ENCODE measurements at places on chromosomes 6 and 20. TPM values are rescaled to one million over a fixed set of nuclear protein-coding genes. Genes with fewer than 3 reads are reported as not detected.
A peak's percentile ranks its signal among the peaks of the same experiment; 100 is the strongest.

BMP2 gene
- total RNA-seq: 8.6 TPM

TAGAP gene
- total RNA-seq: 1.5 TPM

DEFB125 gene
- total RNA-seq: not detected

CST4 gene
- not detected for total RNA-seq

ALDH5A1 gene
- total RNA-seq: 2.5 TPM

DNA sequence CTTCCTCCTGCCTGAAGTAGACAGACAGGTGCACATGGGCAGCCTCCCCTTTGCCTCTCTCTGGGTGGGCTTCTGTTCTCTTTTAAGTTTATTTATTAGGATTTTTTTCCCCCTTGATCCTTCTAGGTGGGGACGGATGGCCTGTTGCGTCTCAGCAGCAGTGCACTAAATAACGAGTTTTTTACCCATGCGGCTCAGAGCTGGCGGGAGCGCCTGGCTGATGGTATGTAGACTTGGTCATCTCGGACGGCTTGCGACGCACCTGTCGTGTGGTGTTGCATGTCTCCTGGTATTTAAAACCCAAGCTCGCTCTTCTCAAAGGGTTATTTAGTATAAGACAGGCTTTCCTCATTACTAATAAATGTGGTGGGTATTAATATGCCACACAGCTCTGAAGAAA lies 73.3 kb downstream of the ASXL1 start:
- no peak for DNase-seq

DNA sequence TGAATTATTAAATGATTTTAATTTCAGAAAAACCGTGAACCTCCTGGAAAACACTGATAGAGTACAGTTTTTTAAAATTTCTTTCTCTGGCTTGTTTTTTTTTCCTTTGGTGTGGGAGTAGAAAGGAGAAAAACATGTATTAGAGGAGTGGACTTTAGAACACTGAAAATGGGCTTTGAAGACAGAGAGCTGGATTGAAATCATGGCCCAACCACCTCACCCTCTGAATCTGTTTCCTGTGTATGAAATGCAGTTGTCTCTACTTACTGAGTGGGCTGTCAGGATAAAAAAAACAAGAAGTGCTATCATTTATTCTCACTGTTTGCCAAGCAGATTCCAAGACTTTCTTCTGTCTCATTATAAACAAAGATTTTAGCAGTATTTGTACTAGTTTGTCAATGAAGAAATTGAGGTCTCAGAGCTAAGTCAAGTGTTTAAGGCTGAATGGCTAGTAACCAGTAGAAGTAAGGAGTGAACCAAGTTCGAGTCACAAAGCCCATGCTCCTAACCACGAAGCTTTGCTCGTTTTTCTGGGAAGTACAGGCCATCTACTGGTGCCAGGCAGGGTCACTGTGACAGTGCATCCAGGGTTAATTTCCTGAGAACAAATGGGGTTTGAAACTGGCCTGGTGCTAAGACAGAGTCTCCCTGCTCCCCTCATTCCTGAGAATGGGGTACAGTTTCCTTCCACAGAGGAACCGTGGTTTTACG lies 256.4 kb downstream of the TMEM242 start:
- no peak for DNase-seq

DNA sequence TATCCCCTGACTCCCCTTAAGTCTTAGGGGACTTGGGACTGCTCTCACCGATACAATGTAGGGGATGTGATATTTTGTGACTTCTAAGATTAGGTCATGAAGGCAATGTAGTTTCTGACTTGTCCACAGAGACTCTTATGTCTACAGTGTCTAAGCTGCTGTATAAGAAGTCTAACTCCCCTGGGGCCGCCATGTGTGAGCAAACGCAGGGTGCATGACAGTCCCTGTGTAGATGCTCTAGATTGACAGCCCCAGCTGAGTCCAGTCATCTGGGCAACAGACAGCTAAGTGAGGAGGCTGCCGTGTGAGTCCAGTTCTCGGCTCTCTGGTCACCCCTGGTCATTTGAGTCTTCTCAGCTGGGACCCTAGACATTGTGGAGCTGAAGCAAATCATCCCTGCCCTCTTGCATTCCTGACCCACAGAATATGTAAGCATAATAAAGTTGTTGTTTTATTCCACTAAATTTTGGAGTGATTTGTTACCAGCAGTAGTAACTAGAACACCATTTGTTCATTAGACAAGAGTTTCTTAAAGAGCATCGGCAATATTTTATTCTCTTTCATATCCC lies 743.3 kb upstream of the CHD6 start:
- DNase-seq: no peak

GRCh38 chr6:166623318-166623717 lies 3.7 kb downstream of the RPS6KA2 start:
- DNase-seq: no peak

DNA sequence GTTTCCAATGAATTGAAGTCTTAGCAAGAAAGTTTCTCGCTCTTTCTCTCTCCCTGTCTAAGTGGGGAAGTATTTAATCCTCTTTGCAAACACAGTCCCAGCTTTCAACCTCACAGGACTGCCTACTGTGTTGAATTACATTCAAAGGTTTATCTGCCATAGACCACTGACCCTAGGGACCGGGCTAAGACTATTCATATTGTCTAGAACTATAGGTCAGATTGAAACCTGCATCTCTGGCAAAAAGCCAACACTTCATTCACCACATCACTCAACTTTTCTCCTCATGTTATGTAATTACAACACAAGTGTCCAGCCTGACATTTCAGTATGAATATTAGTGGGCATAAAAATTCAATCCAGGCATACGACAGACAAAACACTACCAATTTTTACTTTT lies 314.7 kb upstream of the RSPO3 start:
- DNase-seq: no peak

DNA sequence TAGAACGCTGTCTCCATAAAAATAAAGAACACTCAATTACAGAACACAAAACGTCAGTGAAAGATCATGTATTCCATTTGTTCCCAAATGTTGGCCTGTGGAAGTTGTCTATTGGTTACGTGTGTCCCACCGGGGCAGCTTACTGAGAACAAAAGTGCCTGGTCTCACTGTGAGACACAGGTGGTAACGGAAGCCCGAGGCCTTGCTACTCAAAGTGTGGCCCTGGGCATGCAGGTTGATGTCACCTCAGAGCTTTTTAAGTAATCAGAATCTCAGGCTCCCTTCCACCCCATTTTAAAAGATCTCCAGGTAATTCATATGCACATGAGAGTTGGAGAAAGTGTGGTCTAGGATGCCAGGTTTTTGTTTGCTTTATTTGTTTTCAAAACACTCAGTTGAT lies 422.5 kb upstream of the OPRM1 start:
- DNase-seq: no peak

- DNase-seq: no peak
Measured at GRCh38 chr6:97240222-97240621, 42.8 kb downstream of the MMS22L start.

DNA sequence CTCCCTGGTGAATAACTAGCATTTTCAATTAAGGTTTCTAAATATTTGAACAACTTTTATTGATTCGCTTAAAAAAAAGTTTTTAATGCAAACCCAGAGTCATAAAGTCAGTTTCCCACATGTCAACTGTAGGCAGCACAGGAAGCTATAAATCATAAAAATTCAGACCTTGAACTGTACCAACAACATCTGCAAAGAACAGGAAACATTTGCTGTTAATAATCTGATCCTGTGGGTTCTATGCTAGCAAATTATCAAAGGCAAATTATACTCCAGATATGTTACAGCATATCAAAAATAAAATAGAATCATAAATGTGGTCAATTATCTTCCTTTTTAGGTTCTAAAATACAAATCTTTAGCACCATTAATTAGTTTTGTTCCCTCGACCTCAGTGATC lies 16.6 kb upstream of the MAP7 start:
- no peak for DNase-seq

DNA sequence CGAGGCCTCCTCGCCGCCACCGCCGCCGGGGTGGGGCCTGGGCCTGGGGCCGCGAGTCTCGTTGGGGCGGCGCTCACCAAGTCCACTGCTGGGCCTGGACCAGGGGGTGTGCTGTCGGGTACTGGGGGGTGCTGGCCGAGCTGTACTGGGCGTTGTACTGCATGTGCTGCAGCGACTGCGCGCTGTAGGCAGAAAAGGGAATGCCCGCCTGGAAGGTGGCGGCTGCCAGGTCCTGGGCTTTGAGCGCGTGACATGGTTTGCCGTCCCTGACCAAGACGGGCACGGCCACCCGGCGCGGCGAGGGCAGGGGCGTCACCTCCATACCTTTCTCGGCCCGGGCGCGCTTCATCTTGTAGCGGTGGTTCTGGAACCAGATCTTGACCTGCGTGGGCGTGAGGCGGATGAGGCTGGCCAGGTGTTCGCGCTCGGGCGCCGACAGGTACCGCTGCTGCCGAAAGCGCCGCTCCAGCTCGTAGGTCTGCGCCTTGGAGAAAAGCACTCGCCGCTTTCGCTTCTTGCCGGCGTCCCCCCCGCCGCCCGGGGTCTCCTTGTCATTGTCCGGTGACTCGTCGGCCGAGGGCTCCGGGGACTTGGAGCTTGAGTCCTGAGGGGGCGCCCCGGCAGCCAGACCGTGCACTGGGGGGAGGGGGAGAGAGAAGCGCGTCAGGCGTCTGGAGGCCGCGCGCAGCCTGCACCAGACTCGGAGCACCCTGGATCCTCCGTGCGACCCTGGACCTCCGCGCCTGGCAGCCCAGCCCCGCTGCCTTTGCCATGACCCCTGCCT lies 1.8 kb downstream of the NKX2-2 start:
- no peak for DNase-seq

GRCh38 chr6:169832247-169832948 lies 81.0 kb downstream of the ERMARD start:
- peak; percentile 57 for DNase-seq

- no peak for DNase-seq
Measured at GRCh38 chr20:33850159-33850558, 39.0 kb downstream of the CHMP4B start.

- DNase-seq: no peak
Measured at GRCh38 chr6:36245572-36246061, 24.2 kb upstream of the PNPLA1 start.

DNA sequence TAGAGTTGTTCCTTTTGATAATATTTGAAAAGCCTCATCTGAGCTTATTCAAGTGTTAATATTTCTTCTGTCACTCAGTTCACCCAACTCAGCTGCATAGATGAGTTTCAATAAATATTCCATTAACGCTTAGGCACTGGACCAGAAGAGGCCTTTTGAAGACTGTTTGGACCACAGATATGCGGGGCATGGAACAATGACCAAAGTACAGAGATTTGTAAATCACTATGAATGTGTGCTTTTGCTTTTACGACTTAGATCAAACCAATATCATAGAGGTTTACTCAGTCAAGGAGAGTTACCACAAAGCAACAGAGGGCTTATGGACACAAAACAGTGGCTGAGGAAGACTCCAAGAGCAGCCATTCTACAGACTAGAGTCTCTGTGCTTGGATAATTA lies 99.9 kb downstream of the RTN4IP1 start:
- no peak for DNase-seq

DNA sequence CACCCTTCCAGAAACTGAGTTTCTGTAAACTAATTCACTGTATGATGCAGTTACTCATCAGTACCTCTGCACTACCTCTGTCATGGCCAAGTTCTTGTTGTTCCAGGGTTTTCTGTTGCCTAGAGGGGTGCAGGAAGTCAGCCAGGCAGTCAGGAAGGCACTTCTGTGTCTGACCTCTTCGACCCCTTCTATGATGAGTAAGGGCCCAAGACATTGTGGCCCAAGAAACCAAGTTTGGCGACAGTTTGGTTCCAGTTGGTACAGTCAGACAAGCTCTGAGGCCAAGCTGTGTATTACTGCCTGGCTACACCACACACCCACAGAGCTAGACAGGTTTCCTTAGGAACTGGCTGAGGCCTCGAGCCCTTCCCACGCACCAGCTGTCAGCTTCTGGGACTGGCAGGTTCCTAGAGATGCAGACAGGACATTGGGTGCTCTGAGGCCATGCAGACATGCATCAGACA lies 41.2 kb downstream of the TRAF3IP2 start:
- DNase-seq: no peak

- DNase-seq: no peak
Measured at GRCh38 chr20:13402171-13402760, 181.2 kb downstream of the ISM1 start.

GRCh38 chr20:59434960-59435359 lies 134.5 kb downstream of the EDN3 start:
- DNase-seq: no peak

GRCh38 chr6:63319939-63320338 lies at the start of gene LGSN:
TSS of gene LGSN (minus strand) at chr6:63319983. CDS start at chr6:63319943, 40 bp downstream.
- no peak for DNase-seq

DNA sequence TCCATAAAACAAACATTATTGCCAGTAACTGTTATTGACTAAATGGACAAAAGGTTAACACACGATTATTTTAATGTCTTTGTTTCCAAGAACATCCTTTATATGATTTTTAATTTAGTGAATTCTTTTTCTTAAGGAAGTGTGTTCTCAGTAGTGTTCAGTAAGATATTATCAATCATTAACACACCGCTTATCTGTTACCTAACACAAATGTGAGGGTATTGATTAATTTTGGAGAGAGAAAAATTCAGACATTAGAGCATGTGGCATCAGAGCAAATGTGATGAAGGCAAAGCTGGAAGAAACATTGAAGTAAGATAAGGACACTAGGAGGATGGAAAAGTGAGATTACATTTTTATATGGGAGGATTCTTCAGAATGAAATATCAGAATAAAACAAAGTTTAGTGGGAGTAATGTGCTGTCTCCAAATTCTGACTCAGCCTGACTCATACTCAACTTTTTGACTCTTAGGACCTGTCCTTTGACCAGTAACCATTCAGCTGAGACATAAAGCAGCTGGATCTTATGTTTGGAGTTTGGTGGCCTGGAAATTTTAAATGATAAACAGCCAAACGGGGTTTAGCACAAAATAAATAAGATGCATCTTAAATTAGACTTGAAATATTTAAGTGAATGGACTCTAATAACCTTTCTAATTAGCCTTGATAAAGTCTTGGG lies 348.6 kb downstream of the CD109 start:
- DNase-seq: no peak

GRCh38 chr6:144646093-144647056 lies 361.2 kb downstream of the UTRN start:
- no peak for DNase-seq

DNA sequence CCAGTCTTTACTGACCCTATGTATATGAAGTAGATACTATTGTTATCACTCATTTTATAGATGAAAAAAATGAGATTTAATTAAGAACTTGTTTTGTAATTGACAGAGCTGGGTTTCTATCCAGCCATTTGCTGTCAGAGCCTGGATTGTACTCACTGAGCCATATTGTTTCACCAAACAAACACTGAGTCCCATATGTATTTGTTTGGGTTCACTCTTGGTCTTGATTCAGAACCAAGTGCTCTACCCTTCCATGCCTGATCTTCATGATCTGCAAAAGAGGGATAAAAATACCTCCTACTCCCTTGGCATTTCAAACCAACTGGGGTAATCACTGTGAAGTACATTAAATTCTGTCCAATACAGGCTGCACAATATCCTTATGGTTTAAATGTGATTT lies 52.4 kb downstream of the OPN5 start:
- no peak for DNase-seq
